NCI-H774 (cell line): ENCODE measurements at places on chromosomes 1 and 21.

DNA sequence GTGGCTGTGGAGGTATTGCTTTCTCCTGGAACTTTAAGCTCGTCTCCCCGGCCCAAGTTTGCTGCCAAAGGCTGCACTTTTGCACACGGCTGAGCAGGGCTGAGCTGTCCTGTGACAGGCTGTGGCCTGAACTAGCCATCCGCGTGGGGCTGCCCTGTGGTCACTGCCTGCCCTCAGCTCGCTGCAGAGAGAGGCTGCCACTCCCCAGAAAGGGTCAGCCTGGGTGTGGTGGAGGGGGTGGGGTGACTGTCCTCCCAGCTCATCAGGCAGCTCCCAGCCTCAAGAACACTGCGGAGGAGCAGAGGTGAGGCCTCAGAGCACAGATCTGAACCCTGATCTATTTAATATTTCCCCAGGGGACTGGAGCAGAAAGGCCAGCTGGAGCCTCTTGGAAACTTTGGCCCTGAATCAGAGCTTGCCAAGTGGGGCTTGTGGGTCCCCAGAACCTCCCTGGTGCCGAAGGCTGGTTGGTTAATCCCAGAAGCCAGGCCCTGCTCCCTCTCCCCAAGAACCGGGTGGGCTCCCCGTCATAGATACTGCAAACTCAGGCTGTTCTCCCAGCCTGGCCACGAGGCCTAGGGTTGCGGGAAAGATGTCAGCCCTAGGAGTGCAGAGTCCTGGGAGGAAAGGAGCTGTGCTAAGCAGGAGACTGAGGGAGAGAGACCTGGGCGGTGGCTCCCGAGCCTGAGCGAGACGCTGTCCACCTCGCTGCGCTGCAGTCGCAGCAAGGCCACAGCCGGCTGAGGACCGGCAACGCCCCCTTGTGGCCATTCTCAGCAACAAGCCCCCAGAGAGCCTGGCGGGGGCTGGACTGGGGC is 125.1 kb upstream of the IPO9 start:
- DNase-seq: peak; percentile 81

GRCh38 chr1:207009945-207010344 is 22.6 kb downstream of the C1orf116 start:
- DNase-seq: no peak

DNA sequence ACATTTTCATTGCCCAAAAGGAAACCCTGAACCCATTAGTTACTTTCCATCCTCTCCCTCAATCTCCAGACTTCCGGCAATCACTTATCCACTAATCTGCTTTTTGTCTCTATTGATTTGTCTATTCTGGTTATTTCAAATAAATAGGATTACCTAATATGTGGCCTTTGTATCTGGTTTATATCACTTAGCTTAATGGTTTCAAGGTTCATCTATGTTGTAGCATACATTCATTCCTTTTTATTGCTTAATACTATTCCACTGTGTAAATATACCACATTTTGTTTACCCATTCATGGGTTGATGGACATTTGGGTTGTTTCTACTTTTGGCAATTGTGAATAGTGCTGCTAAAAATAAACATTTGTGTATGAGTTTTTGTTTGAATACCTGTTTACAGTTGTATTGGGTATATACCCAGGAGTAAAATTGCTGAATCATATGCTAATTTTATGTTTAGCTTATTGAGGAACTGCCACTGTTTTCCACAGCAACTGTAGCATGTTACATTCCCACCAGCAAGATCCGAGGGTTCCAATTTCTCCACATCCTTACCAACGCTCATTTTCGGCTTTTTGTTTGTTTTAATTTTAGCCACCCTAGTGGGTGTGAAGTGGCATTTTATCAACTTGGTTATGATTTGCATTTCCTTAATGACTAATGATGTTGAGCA is 2.5 kb upstream of the SLC25A44 start:
- DNase-seq: no peak

DNA sequence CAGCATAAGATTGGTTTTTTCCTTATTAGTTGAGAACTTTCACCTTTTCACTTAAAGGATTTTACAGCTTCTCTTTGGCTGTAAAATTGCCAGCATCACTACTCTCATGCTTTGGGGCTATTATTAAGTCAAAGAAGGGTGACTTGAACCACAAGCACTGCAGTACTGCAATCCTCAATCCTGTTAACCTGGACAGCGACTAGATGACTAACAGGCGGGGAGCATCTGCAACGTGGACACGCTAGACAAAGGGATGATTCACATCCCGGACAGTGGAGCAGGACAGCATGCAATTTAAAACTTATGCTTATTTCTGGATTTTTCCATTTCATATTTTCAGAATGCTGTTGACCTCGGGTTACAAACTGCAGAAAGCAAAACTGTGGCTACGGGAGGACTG is 8.1 kb downstream of the ARV1 start:
- DNase-seq: no peak

DNA sequence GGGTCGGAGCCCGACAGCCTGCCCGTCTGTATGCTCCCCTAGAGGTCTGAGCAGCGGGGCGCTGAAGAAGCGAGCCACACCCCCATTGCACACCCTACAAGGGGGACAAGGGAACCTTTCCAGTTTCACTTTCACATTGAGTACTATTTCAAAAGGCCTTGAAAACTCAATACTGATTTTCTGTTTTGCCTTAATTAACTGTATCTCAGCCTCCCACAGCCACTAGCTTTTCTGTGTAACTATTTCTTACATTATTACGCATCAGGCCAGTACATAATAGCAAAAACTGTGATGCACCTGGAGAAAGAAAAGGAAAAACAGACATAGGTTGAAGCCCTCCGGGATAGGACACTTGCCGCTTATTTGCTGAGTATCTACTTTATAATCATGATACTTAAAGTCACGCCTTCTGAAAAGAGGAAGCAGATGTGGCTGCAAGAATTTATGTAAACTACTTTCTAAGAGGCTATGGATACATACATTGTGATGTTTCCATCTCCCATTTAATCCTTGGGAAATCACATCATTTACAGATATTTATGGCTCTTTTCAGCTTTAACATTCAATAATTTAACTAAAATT is 1719.5 kb downstream of the MRPL39 start:
- DNase-seq: peak; percentile 12

DNA sequence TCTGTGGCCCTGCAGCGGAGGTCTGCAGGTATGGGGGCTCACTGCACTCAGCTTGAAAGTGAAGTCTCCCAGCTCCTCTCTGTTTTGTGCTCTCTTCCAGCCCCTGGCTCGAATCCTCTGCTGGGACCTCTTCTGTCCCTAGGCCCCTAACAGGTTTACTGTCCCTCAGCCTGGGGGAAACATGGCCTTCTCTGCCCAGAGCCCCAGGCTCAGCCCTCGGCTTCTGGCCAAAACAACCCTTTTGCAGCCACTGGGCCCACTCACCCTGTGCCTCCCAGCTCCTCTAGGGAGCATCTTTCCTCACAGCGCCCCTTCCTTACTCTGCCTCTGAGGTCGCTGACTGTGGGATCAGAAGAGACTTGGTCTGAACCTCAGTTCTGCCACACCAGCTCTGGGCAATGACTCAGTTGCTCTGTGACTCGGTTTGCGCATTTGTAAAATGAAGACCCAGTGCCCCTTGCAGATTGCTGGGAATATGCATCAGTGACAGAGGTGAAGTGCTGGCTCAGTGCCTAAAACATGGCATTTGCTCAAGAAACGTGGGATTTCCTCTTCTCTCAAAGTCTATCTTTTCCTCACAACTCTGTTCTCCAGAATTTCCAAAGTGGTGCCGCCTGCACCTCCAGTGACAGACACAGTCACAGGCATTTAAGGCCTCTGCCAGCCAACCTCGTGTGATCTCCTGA is 26.5 kb upstream of the TENT5C start:
- DNase-seq: no peak

DNA sequence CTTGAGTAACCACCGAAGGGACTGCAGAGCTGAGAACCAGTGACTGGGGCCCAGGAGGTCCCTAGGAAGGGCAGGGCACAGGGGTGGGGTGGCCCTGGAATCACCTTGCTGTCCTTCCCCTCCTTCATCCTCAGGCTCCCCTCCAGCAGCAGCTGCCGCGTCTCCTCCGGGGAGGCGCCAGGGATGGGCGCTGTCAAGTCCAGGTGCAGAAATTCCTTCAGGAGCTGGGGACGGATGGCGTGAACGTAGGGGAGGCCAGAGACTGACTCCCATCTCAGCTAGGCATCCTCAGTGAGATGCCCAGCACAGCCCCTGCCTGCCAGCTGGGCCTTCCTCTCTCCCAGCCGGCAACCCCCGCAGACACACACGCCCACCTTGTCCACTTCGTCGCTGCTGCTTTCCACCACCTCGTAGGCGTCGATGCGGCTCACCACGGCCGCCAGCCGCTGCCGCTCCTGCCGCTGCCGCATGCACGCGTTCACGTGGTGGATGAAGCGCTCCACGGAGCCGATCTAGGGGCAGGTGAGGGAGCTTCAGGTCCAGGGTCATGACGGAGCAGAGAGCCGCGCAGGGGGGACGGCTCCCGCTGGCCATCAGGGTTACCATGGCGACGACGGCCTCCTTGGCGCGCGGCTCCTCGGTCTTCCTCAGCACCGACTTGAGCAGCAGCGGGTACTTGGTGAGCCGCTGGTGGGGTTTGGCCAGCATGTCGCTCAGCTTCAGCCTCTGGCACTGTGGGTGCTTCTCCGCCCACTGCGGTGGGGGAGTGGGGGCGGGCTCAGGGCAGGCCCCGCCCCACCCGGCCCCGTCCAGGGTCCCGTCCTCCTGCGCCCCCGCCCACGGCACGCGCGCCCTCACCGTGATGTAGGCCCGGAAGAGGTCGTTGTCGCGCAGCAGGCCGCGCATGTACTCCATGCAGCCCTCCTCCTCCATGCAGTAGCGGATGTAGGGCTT is 4.4 kb upstream of the TNFRSF25 start:
- no peak for DNase-seq

GRCh38 chr1:6178751-6179563 is 1.2 kb downstream of the CHD5 start:
- no peak for DNase-seq

GRCh38 chr1:246552110-246552509 is 14.0 kb downstream of the TFB2M start:
- no peak for DNase-seq

DNA sequence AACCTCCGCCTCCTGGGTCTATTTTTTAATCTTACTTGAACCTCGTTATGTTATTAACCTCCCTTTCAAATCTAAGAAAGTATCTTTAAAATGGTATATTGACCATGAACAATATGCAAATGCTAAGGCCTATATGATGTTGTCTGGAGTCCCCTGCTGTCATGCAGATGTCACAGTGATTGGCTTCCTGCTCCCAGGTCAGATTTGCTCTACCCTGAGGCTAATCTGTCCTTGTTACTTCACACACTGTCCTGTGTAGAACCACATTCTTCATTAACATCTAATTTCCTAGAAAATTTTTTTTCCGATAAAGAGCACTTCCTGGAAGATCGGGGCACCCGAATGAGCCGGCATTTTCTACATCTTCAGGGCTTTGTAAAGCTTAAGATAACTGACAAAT is 306.6 kb downstream of the MRPL39 start:
- DNase-seq: no peak

DNA sequence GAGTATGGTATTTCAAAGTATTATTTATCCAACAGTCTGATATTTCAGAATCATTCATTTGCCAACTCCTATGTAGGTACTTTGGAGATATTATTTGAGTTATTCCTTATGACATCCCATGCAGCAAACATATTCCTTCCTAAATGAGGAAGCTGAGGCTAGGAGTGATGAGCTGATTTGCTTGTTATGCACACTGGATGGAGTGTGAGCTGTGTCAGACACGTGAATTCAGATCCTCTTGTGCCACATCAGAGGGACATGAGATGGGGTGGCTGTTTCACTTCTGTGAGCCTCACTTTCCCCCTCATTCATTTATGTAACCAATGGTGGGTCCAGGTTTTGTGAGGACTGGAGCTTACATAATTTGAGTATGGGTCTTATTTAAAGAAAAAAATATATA is 215.9 kb downstream of the DISC1 start:
- DNase-seq: no peak

- DNase-seq: no peak
Observed at GRCh38 chr1:61491497-61491896, 233.4 kb downstream of the TM2D1 start.

GRCh38 chr1:90174246-90174645 is 179.3 kb downstream of the ZNF326 start:
- no peak for DNase-seq

DNA sequence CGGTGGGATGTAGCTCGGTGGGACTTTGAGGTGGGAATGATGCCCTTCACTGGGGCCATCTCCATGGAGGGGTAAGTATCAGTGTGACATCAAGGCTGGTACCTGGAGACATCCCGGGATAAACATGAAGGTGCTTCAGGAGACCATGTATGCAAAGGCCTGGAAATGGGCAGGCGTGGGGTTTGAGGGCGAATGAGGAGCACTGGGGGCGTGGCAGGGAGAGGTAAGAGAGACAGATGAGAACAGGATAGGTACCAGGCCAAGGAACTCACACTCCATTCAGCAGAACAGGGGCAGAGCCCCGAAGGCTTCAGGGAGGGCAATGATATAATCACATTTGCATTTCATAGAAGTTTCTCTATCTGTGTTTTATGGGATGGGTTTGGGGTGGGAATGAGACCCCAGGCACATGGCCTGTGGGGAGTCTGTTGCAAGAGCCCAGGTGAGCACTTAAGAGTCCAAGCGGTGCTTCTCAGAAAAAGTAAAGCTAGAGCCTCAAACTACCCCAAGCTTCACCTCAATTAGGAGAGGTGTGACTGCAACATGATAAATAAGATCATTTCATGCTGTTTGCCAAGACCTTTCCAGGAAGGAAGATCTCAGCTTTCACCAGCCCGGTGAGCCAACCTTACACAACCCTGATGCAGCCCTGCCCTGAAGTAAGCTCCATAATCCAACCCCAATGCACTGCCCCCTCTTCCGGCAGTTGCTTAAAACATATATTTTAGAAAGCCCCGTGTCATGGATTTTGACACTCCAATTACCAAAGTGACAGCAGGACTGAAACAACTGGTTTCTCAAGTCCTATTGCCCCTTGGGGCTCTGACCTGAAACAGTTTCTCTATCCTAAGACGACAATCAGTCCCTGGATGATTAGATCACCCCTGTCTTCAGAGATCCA is 7.4 kb downstream of the S100A9 start:
- DNase-seq: no peak

- DNase-seq: no peak
Observed at GRCh38 chr21:15826147-15826780, 96.5 kb downstream of the USP25 start.

DNA sequence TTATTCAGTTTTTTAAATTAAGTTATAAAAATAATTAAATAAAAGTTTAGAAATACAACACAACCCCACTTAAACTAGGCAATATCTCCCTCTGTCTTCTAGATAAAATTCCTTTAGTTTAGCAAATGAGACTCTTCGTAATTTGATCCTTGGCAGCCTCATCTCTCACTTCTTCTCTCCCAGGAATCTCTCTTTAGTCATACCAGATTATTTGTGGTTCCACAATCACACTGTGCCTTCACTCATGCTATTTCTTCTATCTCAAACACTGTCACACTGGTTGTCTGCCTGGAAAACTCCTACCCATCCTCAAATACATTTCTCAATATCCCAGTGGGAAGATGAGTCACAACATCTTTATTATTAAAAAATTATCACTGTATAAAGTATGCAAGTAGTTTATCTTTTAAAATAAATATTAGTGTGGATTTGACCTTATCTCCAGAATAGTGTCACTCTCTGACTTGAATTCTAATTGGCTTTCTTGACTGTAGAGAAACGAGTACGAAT is 195.5 kb downstream of the KCNH1 start:
- DNase-seq: no peak
